ENCODE measurements at places on chromosomes 12 and 14.

- DNase-seq, result no peak
Observed at GRCh38 chr14:105199093-105199492, 18.0 kb upstream of the NUDT14 start.

GRCh38 chr14:68449561-68450181, 343.2 kb downstream of the ZFP36L1 start:
- no peak for DNase-seq

DNA sequence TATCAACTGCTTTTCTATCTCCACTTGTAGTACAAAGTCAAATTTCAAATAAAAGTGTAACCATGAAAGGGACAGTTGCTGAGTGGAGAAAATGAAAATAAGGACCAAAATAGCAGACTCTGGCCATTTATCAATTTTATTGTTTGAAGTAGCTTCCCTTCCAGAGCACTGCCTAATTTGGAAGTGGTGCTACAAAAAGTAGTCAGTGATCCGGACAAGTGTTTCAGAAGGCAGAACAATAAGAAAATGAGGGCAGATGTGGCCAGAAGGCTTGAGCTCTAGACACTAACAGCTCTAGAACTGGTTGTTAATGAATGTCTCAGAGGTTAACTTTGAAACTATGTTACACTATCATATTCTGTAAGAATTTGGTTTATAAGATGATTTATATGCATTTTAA, 48.9 kb downstream of the ABCC9 start:
- no peak for DNase-seq

DNA sequence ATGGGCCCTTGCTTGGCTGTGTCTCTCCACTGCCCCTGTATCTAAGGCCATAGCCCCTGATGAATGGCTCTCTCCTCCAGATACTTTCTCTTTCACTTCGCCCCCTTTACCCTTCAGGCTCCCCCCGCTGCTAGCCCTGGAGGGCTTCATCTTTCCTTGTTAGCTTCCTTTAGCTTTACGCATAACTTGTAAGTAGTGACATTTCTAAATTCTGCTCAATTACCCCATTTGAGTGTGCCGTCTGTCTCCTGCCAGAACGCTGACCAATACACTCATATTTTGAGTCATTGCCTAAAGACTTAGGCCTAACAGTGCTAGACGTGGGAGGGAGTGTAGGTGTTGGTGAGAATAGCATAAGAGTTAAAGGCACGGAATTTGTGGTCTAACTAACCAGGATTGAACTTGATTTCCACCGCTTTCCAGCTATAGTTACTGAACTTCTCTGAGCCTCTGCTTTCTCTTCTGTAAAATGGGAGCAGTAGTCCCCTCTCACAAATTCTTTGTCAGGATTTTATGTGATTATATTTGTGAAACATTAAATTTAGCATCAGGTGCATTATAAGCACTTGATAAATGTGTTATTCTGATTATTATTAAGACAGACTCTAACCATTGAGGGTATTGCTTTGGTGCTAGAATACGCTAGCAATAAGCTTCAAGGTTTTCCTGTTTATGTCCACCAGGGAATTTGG, 129.3 kb downstream of the ZFP36L1 start:
- DNase-seq, result no peak

Data from fibroblast of skin of left biceps (primary cell).